EL (cell line): ENCODE measurements at places on chromosomes 3 and 15.

DNA sequence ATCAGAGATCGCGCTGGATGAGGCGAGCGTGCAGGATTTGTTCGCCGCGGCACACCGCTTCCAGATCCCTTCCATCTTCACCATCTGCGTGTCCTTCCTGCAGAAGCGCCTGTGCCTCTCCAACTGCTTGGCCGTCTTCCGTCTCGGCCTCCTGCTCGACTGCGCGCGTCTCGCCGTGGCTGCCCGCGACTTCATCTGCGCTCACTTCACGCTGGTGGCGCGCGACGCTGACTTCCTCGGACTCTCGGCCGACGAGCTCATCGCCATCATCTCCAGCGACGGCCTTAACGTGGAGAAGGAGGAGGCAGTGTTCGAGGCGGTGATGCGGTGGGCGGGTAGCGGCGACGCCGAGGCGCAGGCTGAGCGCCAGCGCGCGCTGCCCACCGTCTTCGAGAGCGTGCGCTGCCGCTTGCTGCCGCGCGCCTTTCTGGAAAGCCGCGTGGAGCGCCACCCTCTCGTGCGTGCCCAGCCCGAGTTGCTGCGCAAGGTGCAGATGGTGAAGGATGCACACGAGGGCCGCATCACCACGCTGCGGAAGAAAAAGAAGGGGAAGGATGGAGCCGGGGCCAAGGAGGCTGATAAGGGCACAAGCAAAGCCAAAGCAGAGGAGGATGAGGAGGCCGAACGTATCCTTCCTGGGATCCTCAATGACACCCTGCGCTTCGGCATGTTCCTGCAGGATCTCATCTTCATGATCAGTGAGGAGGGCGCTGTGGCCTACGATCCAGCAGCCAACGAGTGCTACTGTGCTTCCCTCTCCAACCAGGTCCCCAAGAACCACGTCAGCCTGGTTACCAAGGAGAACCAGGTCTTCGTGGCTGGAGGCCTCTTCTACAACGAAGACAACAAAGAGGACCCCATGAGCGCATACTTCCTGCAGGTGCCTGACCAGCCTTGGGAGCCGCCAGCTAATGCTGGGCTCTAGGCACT lies 819 bp downstream of the KLHL40 start:
- no peak for DNase-seq

GRCh38 chr15:70703096-70703878 lies 60.1 kb downstream of the UACA start:
- DNase-seq, result peak; percentile 38

DNA sequence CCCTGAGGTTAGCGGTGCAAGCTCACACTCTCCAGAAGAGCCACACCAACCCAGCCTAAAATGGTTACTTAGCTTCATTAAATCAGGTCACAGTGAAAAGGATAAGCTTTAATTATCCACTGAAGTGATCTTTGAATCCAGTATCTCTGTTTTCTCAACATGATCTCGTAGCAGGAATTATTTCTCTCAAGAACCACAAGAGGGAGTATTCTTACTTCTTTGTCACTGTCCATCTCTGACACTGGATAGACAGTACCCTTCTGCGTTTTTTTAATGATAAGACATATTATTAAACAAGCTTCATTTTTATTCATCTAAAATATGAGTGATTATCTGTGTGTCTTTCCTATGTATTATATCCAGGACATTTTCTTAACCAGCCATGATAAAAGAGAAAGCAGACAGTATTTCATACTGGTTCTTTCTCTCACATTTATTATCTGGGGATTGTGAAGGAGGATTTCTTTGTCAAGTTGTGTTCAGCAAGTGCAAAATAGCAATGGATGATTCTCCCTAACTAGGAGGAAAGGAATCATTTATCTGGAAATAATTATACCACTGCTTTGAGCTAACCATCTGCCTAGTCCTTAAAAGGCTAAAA lies 105.4 kb upstream of the CCDC54 start:
- DNase-seq, result peak; percentile 49

GRCh38 chr15:83833569-83833968 lies 179.6 kb downstream of the ADAMTSL3 start:
- no peak for DNase-seq

- no peak for DNase-seq
These were observed 65.7 kb downstream of the SHQ1 start for GRCh38 chr3:72782521-72782920.

- DNase-seq, result no peak
These were observed 47.2 kb downstream of the TTC23 start for GRCh38 chr15:99202176-99202552.

GRCh38 chr15:88401996-88402656 lies 65.1 kb downstream of the MRPL46 start:
- DNase-seq, result no peak

DNA sequence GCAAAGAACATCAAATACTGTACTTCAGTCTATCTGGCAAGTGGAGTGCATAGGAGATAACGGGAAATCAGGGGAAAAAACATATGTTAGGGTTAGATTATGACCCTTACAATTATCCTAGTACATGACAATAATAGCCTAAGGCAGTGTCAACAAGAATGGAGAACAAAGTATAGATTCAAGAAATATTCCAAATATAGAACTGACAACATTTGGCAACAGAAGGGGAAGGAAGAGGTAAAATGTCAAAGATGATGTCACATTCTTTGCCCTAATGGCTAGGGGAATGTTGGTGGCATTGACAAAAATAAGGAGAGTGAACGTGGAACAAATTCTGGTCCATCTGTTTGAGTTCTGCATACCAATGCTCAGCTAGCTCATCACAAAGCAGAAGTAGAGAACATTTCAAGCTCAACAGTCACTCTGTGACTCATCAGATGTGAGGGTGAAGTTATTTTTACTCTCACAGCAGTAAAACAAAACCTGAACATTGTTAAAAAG lies 15.5 kb upstream of the ATP8B4 start:
- peak; percentile 80 for DNase-seq

GRCh38 chr3:63034101-63034500 lies 158.9 kb upstream of the CADPS start:
- no peak for DNase-seq

DNA sequence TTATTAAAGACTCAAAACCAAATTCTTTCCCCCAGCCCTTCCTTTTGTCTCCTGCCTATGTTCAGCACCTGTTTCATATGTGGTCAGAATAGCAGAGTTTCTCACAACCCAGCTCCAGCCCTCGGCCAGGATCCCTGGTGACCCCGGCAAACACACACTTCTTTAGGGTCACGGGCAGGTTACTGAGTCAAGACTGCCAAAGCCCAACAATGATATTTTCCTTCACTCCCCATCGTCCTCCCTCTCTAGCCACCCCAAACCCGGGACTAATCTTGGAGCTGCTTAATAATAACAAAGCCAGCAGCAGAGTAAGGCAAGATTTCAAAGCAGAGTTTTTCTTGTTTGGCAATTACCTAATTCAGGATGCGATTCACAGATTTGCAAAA lies 25.5 kb downstream of the RARB start:
- DNase-seq, result no peak

- no peak for DNase-seq
These were observed 276.5 kb downstream of the TBL1XR1 start for GRCh38 chr3:176920766-176921160.

GRCh38 chr3:164521139-164521538 lies 557.2 kb downstream of the SI start:
- no peak for DNase-seq

DNA sequence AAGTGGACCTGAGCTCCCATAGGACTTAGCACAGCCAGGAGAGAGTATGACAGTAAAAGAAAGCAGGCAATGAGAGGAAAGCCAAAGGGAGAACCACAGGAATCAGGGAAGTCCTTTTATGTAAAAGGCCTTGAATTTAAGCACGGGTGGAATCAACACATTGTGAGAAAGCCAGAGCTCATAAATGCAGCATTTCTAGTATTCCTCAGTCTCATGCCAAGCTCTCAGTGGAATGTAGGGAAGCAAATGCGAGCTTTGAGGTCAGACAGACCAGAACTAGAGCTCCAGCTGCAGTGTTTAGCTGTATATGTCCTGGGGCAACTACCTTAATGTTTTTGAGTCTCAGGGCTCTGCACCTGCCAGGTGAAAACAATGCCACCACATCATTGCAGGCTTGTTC lies 132.1 kb upstream of the TRIM42 start:
- DNase-seq, result no peak

DNA sequence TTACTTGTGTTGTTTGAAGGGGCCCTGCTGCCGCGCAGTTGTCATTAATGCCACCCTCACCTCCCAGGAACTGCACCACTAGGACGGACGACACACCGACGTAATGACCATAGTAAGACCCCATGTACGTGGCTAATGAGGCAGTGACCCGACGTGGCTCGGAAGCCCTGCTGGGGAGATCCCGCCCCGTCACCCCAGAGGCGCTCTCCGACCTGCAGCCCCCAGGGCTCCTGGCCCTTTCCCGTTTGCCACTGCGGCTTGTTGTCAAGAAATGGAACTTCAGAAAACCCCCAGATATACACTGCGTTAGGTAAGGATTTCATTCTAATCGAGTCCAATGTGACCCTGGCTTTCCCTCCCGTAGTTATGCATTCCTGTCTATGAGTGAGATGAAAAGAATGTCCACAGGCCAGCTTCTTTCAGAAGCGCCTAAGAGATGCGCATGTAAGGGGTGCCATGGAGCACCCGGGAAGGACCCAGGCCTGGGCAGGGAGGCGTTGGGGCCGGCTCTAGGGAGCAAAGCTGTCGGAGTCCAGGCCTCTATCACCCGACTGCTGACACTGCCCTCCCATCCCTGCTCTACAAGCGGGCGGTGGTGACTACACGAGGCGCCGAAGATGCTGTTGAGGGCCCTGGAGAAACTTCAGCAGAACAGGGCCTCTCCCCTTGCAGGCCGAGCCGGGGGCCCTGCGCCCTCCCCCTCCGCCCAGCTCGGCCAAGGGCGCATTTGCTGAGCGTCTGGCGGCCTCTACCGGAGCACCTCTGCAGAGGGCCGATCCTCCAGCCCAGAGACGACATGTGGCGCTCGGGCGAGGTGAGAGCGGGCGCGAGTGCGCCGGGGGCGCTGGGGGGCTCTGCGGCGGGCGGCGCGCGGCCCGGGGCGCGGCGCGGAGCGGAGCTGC lies at the start of gene GABRA5:
Gene GABRA5, plus strand, starts transcription at position 765 of the 902 bp plus-strand sequence. CDS start 2,187 bp downstream, outside the sequence.
- no peak for DNase-seq
